Putamen (tissue), 1 donor: ENCODE measurements at places on chromosomes 13 and 19.

- DNase-seq: no peak
These were observed at the start of gene FBN3 for GRCh38 chr19:8149261-8150094. Gene FBN3 (minus strand): TSS chr19:8149592. CDS start chr19:8147480, 2,112 bp downstream.

DNA sequence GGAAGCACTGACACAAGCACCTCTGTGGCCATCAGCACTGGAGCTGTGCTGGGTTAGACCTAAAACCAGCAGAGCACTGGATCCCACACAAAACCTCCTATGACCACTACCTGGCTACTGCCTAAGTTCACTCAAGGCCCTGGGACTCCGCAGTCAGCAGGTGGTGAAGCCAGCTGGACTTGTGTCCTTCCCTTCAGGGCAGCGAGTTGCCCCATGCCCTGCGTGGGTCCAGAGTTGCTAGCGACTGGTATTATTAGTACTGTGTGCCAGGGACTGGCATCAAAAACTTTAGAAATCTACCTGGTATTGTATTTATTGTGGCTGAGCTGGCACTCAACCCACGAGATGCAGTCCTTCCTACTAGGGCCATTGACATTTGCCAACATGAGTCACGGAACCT lies 6.0 kb downstream of the OR10H4 start:
- DNase-seq: no peak

- no peak for DNase-seq
These were observed 2.5 kb upstream of the PRAM1 start for GRCh38 chr19:8504919-8505318.

DNA sequence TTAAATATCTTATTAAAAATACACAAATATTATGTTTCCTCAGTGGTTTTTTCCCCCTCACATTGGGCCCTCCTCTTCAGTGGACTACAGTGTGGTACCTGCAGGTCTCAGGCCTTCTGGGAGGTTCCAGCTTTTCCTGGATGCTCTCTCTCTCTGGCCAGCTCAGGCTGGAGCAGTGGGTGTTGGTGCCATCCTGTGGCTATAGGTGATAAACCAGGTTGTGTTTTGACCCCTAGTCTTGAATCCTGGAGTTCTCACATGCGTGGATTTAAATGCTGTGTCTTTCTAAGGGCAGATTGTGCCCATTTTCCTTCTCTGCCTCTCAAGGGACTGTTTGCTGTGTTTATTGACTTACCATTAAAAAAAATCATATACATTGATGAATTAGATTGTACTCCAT lies 41.2 kb upstream of the ZNF527 start:
- no peak for DNase-seq

- DNase-seq: no peak
These were observed 41.9 kb downstream of the EPSTI1 start for GRCh38 chr13:42950181-42950580.

- no peak for DNase-seq
These were observed 185.3 kb upstream of the ARGLU1 start for GRCh38 chr13:106753251-106753650.

DNA sequence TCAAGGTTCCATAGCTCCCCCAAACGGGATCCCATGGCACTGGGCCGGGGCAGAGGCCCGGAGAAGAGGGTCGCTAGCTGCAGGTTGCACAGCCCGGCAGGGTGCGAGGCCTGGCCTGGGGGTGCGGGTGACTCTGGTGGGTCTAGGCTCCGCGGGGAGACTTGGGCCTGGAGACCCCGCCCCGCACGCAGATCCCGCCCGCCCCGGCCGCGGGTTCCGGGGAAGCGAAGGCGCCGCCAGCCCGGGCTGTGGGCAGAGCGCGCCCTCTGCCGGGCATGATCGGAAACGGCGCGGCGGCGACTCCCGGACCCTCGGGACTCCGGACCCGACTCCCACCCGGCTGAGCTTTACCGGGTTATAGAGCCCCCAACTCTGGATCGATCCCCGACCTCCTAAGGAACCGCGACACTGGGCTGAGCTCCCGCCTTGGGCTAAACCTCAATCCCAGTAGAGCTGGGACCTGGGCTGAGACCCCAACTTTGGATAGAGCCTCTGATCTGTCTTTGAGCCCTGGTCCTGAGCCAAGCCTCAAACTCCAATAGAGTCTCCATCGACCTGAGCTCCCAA lies 3.1 kb upstream of the TNFAIP8L1 start:
- DNase-seq: no peak

DNA sequence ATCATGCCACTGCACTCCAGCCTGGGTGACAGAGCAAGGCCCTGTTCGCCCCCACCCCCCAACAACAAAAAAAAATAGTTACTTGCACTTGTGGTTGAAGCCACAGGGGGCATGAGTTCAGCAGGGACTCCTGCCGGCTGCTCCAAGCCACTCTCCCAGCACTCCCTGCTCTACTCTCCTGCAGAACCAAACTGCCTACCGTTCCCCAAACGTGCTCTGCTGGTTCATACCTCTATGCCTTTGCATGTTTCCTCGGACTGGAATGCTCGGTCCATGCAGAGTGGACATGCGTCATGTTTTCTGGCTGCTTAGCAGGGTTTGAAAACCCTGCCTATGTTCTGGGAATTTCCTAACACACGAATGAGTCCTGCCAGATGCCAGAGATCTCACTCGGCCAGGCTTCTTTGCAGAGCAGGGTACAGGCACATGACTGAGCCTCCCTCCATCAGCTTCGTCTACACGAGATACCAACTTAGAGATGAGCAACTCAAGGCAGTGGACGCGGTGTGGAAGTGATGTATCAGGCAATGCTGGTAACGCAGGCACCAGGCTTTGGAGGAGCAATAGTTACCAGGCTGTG lies 8.5 kb upstream of the SLC25A15 start:
- no peak for DNase-seq

GRCh38 chr13:92843549-92843948 lies 383.1 kb upstream of the GPC6 start:
- no peak for DNase-seq

DNA sequence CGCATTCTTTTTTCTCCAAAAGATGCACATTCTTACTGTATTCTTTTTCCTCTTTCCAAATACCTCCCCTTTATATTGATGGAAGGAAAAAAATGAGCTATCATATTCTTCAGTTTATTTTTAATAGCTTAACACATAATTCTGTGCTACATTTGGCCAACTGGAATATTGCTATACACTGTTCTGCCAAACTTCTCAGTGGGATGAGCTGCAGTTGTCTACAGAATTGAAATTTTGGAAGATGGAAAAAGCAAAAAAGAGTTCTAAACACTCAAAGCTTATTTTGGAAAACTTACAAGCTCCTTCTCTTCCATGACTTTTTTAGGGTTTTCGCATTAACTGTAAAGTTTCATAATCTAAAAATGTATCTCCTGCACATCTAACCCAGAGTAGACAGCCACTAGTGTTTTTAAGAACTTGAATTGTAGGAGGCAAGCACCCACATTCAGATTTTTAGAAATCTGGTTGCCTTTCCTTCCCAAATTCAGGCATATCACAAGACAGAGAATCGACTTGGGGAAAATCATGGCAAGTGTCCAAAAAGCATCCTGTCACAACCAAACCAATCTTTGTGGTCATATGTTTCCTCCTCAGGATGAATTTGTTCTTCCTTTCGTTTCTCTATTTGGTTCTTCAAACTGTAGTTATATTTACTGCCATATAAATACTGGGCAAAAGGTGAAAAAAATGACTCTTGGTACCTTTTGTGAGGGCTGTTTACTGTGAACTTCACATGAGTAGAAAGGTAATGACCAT lies 111.4 kb upstream of the FRY start:
- peak; percentile 41 for DNase-seq

DNA sequence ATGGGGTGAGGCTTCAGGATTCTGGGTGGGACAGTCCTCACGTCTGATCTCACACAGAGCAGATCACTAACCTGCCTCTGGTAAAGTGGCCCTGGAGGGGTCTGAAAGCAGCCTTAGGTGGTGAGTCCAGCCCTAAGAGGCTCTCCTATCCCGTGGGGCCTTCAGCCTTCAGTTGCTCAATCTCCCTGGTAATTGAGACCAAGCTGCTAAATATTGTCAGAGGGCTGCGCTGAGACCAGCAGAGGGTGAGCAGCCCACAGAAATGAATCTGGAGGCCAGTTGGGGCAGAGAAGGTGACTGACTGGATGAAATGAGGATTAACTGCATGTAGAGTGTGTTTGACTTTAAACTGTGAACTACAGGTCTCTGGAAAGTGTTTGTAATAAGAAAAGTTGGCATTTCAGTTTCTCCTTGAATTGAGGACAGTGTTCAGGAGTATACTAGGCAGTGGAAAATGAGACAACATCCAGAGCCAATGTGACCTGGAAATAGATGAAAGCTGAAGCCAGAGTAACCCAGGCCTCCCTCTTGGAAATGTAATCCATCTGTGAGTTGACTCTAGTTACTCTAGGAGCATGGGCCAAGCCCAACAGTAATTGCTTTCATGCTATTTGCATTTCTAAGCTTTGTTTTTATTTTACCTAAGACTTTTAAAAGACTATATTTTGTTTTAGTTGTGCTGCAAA lies 14.3 kb upstream of the HSPH1 start:
- no peak for DNase-seq

GRCh38 chr19:17327654-17328516 lies 6.8 kb downstream of the ANO8 start:
- DNase-seq: no peak

GRCh38 chr19:48689449-48689848 lies 6.3 kb upstream of the FUT2 start:
- no peak for DNase-seq

DNA sequence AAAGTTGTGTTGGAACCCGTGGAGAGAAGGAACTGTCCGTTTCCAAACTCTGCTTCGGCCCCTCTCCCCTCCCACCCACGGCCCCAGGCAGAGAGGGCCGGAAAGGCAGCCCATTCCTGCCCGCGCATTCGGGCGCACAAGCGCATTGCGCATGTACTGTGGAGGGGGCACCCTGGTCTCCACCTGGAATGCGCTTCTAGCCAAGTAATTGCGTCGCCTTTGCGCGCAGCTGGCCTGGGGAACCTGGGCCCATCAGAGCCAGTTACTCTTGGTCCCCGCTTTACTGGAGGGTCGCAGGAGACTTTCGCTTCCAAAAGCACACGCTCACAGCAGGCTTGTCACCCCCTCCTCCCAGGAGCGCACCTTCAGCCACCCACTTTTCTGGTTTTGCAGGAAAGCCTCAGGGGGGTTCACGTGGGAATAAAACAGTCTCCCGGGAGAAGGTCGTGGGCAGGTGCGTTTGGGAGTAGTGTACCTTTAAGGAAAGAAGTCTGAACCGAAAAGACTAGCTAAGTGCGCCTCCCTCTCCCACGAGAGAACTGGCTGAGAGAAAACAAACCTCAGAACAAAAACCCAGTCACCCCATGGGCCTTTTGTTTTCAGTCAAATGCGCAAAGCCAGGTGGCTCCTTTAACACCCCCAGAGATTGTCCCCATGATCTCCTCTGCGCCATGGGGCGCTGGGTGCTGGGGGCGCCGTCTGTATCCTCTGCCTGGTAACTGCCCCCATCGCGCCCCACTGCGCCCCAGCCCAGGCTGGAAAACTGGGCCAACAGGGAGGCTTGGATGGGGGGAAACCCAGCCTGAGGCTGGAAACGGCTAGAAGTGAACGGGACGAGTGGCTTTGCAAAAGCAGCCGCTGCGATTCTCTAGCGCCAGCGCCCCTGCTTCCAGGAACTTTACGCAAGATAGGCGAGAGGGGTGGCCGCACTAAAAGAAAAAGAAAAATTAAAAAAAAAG lies 28.5 kb downstream of the GSX1 start:
- DNase-seq: no peak

GRCh38 chr13:73177017-73177416 lies 118.2 kb downstream of the KLF5 start:
- no peak for DNase-seq

DNA sequence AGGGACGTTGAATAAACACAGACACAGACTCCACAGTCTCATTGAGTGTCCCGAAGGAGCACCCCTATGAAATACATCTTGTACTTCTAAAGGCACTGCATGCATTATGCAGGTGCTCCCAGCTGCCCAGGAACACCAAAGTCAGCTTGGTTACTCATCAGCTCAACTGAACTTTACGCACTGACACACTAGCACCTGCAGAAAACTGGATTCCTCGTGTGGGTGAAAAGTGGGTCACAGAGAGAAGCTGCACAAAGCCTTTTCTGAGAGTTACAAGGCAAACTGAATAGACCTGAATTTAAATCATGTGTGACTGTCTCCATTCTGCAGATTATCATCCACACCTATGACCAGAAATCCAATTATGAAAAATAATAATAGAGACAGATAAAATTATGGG lies 527.5 kb upstream of the NBEA start:
- DNase-seq: peak; percentile 56

- no peak for DNase-seq
These were observed at the start of gene FLT3 for GRCh38 chr13:28100150-28101121. Gene FLT3 (minus strand): TSS chr13:28100576. CDS start chr13:28100510, 66 bp downstream.

DNA sequence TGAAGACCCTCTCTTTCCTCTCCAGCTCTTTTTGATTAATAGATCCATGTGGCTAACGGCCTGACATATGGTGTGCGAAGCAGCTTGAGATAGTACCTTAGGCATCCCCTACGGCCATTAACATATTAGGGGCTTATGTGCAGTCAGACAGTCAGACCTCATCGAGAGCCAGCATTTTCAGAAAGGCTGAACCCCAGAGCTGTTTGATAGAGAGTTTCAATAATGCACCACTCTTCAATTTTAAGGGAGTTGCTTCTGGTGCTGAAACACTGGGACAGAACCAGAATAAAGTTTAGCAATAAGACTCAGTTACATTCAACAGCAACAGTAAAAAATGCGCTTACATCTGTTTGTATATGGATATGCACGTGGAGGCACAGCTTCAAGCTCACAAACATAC lies 10.8 kb downstream of the POU4F1 start:
- DNase-seq: no peak

DNA sequence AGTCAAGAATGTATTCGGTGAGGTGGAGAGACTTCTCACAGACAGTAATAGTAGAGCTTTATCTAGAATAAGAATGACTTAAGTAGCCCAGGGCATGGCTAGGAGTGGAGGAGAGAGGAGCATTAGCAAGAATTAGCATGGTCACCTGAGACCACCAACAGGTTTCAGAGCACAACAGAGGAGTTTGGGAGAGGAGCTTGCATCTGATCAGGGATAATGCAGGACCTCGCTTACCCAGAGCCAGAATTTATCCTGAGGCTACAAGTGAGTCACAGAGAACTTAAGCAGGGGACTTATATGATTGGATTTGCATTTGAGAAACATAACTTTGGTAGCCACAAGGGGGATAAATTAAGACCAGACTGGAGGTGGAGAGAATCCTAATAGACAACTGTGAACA lies 102.1 kb upstream of the FNDC3A start:
- DNase-seq: no peak

- DNase-seq: no peak
These were observed 389.2 kb downstream of the DIAPH3 start for GRCh38 chr13:59774491-59774971.

DNA sequence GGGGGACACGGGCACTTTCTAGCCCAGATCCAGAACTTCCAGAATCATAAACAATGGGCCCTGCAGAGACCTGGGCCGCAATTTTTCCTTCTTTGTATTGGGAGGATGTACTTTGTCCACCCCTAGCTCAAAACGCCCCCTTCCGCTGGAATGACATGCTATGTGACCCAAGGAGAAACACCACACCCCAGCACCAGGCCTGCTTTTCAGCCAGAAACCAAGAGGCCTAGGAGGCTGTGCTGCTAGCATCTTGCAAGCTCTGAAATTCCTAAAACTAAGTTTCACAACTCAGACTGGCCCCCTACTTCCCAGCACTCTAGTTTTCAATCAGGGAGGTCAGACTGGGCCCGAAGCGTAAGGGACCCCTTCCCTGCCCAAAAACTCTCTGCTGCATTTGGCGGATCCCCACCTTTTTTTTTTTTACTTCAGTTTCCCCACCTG lies 538 bp downstream of the LSM4 start:
- no peak for DNase-seq
